Activated CD8-positive, alpha-beta memory T cell treated with anti-CD3 and anti-CD28 coated beads for 4 hours (primary cell): ENCODE measurements at places on chromosomes 6 and 20.

DNA sequence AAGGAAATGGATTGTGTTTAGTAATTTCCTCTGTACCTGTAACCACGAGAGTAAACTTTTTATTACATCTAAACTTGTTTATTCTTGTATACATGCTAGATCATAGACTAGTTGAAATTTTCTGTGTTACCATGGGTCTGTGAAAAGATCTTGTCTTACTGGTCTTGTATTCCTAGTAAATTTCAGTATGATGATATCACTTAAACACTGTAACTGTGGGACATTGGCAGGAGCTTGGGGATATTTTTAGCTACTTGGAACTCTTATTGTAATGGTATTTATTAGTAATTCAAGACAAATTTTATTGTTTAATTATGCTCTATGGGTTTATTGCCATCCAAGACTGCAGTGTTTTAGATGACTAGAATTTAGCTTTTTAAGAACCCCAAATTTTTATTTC lies 25.9 kb upstream of the TULP4 start:
- DNase-seq: no peak

GRCh38 chr20:61661025-61661424 lies 404.7 kb downstream of the TAF4 start:
- no peak for DNase-seq

GRCh38 chr6:140319209-140319608 lies 944.8 kb upstream of the CITED2 start:
- DNase-seq: no peak

DNA sequence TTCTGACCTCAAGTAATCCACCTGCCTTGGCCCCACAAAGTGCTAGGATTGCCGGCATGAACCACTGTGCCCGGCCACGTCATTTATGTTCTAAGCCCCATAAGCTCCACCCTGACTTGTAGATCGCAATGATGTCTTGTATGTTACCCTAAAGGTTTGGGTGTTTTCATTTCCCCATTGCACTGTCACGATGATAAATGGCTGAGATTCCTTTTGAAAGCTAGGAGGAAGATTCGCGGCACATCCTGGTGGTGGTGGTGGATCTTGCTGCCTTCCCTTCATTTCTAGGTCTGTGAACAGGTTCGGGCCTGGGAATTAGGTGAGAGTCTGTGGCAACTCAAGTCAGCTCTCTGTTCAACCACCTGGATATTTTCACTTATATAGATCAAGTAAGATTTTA lies 28.3 kb downstream of the MUC22 start:
- no peak for DNase-seq

GRCh38 chr20:46341074-46342009 lies 33.0 kb upstream of the CDH22 start:
- DNase-seq: no peak
